ENCODE measurements at places on chromosomes 1 and 21.

DNA sequence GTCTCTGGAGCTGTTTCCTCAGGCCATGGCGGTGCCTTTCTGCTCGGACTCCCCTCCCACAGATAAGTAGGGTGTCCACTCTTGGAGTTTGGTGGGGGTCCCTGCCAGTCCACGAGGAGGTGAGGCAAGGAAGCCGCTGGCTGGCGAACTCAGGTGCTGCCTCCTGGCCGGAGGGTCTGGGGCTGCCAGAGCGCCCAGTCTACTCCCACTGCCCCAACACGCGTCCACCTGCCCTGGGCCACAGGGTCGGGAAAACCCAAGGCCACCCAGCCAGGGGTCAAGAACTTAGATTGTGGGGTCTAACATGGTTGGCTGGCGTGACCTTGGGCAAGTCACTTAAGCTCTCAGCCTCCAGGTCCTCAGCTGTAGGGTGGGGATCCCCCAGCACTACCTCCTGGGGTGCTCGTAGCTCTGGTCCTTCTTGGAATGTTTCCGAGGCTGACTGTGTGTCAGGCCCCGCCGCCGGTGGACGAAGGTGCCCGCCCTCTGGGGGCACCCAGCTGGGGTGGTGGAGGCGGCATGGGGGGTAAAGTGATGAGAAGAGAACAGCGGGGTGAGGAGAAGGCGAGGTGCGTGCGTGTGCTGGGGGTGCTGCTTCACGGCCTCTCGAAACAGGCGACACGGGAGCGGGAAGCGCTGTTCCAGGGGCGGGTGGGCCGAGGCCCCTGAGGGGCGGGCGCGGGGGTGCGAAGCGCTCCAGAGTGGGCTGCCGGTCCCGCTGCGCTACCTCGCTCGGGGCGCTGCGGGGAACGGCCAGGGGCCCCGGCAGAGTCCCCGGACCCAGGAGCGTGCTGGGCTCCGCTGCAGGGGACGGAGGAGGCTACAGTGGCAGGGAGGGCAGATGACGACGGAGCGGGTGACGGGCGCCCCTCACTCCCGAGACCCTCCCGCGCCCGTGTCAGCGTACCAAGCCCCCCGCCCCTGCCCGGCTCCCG lies 1.2 kb downstream of the SH2D5 start:
- no peak for DNase-seq

GRCh38 chr1:203181586-203182386 lies 4.7 kb downstream of the CHI3L1 start:
- DNase-seq: no peak

- DNase-seq: no peak
Observed at GRCh38 chr1:76018045-76018444, 56.5 kb upstream of the ST6GALNAC3 start.

DNA sequence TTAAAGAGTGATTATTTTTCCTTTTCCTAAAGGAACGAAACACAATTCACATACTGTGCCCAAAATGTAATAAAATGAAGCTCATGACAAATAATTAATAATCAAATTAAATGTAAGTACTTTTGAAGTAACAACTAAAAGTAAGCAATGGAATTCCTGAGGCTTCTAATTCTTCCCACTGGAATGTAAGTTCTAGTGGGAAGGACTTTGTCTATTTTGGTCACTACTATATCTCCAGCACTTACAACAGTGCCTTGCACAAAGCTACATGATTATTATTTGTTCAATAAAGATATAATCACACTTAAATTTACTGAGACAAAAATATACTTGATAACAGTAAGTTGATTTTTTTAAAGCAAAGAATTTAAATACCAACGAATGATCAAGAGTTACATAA lies 128.8 kb downstream of the COQ8A start:
- DNase-seq: no peak

- DNase-seq: no peak
Observed at GRCh38 chr1:210477328-210477924, 148.7 kb downstream of the HHAT start.

GRCh38 chr1:56191369-56191768 lies 388.0 kb downstream of the PLPP3 start:
- DNase-seq: no peak

All from putamen (tissue), 1 donor.